ENCODE measurements at places on chromosomes 11 and 22.

DNA sequence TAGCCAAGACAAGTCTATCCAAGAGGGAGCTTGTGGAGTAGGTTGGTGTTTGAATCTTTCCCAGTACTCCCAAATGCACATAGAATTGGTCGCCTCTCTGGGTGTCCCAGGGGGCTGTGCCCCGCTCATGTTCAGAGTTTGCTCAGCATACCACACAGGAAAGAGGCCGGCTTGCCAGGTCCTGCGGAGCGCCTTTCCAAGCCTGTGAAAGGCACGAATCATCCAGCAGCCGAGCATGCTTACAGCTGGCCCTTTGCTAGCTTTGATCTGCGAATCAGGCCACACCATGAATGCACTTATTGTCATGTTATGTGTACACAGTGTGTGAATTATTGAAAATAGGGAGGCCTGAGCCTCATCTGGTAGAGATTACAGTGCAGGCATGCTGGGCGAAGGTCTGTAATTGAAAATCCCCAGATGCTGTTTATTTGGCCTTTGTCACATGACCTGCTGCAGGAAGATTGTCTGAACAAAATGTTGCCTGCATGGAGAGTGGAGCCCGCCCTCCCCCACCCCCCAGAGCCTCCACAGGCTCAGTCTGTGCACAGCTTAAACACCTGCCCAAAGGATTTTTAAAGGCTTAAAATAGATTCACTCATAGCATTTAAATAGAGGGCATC lies 163.3 kb upstream of the RASSF10 start:
- no peak for DNase-seq

- no peak for DNase-seq
Measured at GRCh38 chr11:72735495-72736027, 16.6 kb downstream of the ARAP1 start.

DNA sequence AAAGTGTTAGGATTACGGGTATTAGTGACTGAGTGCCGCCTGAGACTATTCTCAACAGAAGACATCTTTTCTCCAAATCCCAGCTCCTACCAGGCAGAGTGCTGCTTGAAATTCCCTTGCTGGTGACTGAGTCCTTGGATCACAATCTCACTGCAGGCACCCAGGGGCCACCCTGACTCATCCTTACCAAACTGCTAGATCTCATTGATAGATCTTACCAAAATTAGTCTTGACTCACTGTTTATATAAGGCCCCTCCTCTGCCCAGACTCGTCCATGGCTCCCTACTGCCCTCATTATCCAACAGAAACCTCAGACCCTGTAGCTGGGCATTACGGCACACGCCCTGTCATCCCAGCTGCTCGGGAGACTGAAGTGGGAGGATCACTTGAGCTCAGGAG lies 14.7 kb downstream of the TBC1D10A start:
- no peak for DNase-seq

- no peak for DNase-seq
Measured at GRCh38 chr11:106262852-106263251, 185.4 kb downstream of the AASDHPPT start.

- DNase-seq: no peak
Measured at GRCh38 chr11:102853956-102854355, 10.5 kb upstream of the MMP3 start.

- no peak for DNase-seq
Measured at GRCh38 chr11:76763573-76764346, 19.4 kb upstream of the TSKU start.

GRCh38 chr22:45242778-45243191 lies 2.1 kb upstream of the KIAA0930 start:
- DNase-seq: no peak

- no peak for DNase-seq
Measured at GRCh38 chr11:72712841-72713240, 38.6 kb upstream of the PDE2A start.

DNA sequence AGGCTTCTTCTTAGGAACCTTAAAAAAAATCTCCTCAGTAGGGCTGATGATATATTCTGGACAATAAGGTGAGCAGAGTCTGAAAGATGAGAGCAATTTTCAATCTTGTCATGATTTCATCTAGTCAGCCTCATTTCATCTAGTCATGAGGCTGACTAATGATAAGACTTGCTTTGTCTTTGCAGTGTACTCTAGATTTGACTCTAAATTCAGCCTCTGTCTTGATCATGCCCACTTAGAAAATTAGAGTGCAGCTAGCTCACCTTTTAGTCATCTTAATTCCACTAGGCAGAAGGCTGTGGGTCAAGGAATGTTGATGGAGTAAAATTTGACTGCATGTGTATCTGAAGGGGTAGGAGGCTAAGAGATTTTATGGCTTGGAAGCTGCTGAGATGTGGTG lies 5.5 kb downstream of the EHF start:
- DNase-seq: no peak

- DNase-seq: no peak
Measured at GRCh38 chr11:115745610-115746512, 241.6 kb upstream of the CADM1 start.

DNA sequence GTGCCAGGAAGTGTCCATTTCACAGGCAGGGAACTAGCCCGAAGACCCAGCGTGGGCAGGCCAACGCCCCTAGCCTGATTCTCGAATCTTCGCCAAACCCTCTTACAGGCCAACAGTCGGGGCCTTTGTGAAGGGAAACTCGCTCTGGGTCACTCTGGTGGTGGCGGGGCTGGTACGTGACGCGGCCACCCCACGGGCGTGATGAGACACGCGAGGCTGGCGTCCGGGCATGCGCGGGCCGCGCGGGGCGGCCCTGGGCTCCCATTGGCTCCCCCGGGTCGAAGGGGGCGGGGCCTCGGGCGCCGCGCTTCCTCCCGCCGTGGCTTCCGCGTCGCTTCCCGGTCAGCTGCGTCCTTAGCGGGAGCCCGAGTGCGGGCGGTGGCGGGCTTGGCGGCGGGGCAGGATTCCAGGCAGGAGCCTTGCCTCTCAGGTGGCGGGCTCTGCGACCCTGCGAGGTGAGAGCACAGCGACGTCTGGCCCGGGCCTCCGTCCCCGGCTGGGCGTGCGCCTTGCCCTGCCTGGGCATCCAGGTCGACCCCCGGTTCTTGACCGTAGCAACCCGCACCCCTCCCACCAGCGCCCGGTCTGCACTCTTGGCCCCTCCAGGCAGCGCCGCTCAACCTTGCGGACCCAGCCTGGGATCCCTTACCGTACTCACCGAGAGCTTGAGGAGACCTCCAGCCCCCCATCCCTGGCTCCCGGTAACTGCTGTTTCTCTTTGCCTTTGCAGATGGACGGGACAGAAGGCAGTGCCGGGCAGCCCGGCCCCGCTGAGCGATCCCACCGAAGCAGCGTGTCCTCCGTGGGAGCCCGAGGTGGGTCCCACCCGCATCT lies at the start of gene FRMD8:
Gene FRMD8, plus strand, starts transcription at position 331 of the 834 bp plus-strand sequence. Its CDS starts 400 bp downstream, at position 731.
- DNase-seq: peak; percentile 85

DNA sequence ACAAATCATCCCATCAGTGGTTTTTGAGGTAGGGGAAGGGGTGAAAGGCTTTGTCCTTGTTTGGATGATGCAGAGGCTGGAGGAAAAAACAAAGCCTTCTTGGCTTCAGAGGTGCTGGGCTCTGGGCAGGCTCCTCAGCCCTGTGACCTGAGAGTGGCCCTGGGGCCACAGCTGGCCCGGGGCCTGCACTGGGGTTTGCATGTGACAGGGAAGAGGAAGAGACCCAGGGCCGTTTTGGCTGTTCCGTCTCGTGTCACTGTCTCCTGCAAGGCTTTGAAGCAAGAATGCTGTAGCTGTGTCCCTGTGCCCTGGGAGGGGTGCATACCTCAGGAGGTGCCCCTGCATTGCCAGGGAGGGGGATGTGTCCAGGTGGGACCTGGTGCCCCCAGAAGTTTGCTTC lies 12.6 kb downstream of the ARHGAP8 start:
- DNase-seq: no peak

GRCh38 chr11:110629594-110629993 lies 82.6 kb downstream of the ARHGAP20 start:
- DNase-seq: no peak

- DNase-seq: no peak
Measured at GRCh38 chr11:94722735-94723134, 45.4 kb upstream of the AMOTL1 start.

- no peak for DNase-seq
Measured at GRCh38 chr11:8381871-8382396, 118.3 kb upstream of the LMO1 start.

- DNase-seq: no peak
Measured at GRCh38 chr11:9972989-9973388, 309.1 kb downstream of the SWAP70 start.

DNA sequence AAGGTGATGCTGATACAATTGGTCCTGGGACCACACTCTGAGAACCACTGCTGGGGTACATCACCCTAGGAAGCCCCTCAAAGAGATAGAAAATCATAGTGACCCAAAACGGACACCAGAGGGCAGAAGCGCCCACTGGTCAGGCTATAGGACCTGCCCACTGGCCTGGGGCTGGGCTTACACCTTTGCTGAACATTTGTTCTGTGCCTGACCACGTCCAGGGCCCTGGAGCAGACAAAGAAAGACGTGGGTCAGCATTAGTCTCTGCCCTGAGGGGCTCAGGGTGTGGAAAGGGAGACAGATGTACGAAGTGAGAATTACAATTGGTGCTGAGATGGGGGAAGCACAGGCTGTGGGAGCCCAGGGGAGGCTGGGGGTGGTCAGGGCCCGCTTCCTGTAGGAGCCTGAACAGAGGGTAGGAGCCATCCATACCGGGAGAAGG lies 14.4 kb upstream of the SERPINH1 start:
- no peak for DNase-seq

DNA sequence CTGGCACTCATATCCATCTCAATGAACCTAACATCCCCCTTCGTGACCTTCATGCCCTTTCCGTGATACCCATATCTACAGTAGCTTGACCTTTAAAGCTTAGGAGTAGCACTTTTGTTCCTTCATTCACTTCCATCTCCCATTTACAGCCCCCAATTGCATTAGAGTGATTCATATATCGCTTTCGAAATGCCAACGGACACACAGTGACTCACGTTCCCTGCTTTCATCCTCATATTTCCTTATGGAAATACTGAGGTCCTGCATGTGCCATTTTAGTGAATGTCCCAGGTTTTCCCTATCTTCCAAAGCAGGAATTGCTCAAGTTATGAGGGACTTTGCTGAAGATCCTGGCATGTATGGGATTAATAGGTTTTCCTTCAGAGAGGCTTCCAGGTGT lies 44.3 kb upstream of the CEP126 start:
- DNase-seq: no peak

DNA sequence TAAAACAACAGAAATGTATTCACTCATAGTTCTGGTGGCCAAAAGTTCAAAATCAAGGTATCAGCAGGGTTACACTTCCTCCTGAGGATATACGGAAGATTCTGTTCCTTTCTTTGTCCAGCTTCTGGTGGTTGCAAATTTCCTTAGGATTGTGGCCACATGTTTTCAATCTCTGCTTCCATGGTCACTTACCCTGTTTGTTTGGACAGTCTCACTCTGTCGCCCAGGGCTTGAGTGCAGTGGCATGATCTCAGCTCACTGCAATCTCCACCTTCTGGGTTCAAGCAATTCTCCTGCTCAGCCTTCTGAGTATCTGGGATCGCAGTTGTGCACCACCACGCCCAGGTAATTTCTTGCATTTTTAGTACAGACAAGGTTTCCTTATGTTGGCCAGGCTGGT lies 534.3 kb downstream of the KCNA4 start:
- no peak for DNase-seq

DNA sequence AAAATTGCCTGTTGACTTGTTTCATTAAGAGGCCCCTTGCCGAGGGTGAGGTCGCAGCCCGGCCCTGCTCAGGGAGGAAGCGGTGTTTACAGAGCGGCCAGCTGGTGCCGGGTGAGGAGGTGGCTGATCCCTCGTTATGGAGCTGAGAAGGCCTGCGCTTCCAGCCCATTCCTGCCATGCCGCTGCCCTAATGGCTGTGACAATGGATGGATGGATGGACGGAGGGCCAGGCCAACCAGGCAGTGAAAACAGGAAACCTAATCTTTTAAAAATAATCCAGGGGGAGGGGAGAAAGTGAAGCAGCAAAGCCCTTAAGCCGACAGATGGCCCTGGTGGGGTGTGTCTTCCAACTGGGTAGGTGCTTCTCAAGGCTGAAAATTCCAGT lies 38.5 kb downstream of the BCR start:
- DNase-seq: no peak

- DNase-seq: no peak
Measured at GRCh38 chr11:121249039-121249663, 43.4 kb upstream of the SC5D start.

- DNase-seq: no peak
Measured at GRCh38 chr22:26910845-26911244, 253.5 kb downstream of the MIAT start.

- no peak for DNase-seq
Measured at GRCh38 chr11:380095-380480, 10.8 kb downstream of the B4GALNT4 start.

DNA sequence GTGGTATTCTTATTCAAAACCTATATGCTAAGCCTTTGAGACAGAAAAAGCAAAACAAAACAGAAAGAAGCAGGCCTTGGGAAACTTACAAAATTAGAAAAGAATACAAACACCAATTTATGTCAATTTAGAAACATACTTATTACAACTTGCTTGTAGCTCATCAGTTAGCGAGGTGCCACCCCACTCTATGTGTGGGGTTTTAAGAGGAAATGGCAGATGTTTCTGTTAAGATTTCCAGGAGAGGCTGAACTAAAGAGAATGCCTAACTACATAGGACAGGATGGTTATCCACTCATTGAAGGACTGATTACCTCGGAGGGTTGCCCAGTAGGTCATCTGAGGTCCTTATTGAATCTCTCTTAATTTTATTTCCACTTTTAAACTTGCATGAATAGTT lies 302.0 kb downstream of the ETS1 start:
- no peak for DNase-seq

DNA sequence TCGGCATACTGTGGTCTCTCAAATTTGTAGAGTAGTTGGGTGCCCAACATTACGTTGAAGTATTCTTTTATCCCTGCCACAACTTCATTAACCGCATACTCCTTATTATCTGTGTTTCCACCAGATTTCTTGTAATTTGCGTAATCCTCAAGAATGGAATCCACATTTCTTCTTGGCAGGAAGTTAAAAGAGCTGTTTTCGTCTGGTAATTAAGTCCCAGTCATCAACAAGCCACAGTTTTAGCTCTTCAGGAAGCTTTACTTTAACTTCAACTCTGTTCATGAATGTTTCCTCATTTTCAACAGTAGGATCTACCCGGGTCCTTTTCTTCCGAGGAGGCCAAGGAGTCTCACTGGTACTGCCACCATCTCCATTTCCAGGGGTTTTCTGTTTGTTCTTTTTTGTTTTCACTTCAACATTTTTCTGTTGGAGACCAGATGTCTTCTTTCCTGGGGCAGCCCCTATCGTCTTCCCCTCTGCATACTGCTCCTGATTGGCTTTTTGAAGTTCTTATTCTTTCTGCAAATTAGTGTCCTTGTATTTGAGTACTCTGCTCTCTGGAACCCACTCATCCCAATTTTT lies 30.3 kb downstream of the PDE3B start:
- no peak for DNase-seq

DNA sequence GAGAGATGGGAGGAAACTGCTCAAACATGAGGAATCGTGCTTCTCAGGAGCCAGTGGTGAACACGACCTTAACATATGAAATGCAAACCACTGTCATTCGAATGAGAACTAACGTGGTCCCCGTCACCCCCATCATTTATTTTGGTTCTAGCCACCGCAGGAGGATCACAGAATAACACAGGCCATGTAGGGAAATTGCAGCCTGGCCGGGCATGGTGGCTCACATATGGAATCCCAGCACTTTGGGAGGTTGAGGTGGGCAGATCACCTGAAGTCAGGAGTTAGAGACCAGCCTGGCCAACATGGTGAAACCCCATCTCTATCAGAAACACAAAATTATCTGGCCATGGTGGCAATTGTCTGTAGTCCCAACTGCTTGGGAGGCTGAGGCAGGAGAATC lies 27.1 kb downstream of the KRTAP5-5 start:
- DNase-seq: no peak

GRCh38 chr11:13116491-13116890 lies 107.4 kb downstream of the RASSF10 start:
- DNase-seq: no peak

GRCh38 chr11:77472991-77473800 lies 698 bp downstream of the PAK1 start:
- DNase-seq: peak; percentile 32

All from T-helper 1 cell (primary cell).